Psoas muscle (tissue), 8 donors: ENCODE measurements at places on chromosomes 3 and 15. TPM values are rescaled to one million over a fixed set of nuclear protein-coding genes. Genes with fewer than 3 reads are reported as not detected.

- no peak for DNase-seq
These were observed 713.6 kb downstream of the NSUN3 start for GRCh38 chr3:94776401-94776915.

The PRR23B gene
- not detected for total RNA-seq

GRCh38 chr3:10961921-10962320 is 30.6 kb upstream of the SLC6A1 start:
- DNase-seq: no peak

The COL6A5 gene
- total RNA-seq: not detected

- no peak for DNase-seq
These were observed 131.8 kb downstream of the SMAD6 start for GRCh38 chr15:66833803-66834202.
